Hematopoietic multipotent progenitor cell (in vitro differentiated cells): ENCODE measurements at places on chromosomes 7 and 10. TPM values are rescaled to one million over a fixed set of nuclear protein-coding genes. Genes with fewer than 3 reads are reported as not detected.

- DNase-seq = peak; percentile 83
Observed at GRCh38 chr7:149460493-149461277, at the start of gene ZNF777. Gene ZNF777 (minus strand): TSS chr7:149461062. CDS start chr7:149456022, 5,040 bp downstream.

- no peak for DNase-seq
Observed at GRCh38 chr10:29929006-29929405, 130.4 kb downstream of the JCAD start.

GRCh38 chr7:135562720-135563119 is 5.0 kb downstream of the NUP205 start:
- no peak for DNase-seq

GRCh38 chr7:33459340-33459751 is 330.0 kb downstream of the BBS9 start:
- DNase-seq = peak; percentile 41

DNA sequence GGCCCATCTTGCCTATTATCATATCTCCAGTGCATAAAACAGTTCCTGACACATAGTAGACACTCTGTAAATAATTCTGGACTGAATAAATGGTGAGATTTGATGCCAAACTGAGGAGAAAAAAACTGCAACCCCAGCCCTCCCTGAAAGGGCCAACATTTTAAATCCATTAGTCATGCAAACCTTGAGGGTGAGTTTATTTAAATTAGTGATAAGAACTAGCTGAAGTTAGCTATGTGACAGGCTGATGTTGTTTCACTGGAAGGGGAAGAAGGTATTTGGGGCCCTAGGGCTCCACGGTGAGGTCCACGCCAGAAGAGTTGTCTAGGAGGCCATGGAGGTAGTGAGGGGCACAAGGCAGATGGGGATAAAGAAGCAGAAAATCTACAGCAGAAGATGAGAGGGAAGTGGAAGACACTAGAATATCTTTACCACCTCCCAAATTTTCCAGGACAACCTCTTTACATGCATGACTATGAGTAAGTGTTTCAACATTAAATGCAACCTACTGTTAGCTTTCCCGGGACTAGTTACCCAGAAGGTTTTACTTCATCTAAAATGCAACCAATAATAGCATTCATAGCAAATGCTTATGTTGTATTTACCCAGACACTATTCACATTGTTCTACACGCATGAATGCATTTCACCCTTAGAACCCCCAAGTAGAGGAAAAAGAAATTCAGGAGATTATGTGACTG is 183.2 kb upstream of the LYZL1 start:
- DNase-seq = no peak

DNA sequence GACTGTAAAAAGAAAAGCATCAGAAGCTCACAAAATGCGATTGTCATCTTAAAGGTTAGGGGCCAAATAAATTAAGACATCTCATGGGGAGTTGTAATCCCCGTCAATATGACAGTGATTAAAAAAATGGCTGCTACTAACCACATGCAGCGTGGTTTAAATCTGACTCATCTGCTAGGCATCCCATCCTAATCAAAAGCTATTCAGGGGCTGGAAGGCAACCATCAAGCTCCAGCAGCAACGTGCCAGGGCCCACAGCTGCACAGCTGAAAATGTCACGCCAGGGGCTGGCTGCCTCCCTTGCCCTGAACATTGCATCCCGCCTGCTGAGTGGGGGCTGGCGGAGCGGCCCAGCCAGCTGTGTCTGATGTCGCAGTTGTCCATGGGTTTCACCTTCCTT is 66.3 kb upstream of the FRMD4A start:
- no peak for DNase-seq

DNA sequence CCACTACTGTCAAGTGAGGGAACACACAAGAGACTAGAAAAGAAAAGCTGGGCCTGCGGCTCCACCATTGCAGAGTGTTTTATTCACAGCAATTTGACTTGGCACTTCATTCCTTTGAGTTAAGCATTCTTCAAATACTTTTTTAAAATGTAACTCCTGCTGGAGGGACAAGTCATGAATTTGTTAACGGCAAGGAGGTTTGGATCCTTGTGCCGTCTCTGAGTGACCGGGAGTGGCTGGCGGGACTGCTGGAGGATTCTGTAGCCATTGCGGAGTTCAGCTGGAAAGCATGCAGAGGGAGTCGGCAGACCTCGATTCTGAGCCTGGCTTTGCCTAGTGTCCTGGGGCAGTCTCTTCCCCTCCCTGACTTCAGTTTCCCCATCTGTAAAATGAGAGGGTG is 9.8 kb downstream of the HSPA12A start:
- DNase-seq = no peak

DNA sequence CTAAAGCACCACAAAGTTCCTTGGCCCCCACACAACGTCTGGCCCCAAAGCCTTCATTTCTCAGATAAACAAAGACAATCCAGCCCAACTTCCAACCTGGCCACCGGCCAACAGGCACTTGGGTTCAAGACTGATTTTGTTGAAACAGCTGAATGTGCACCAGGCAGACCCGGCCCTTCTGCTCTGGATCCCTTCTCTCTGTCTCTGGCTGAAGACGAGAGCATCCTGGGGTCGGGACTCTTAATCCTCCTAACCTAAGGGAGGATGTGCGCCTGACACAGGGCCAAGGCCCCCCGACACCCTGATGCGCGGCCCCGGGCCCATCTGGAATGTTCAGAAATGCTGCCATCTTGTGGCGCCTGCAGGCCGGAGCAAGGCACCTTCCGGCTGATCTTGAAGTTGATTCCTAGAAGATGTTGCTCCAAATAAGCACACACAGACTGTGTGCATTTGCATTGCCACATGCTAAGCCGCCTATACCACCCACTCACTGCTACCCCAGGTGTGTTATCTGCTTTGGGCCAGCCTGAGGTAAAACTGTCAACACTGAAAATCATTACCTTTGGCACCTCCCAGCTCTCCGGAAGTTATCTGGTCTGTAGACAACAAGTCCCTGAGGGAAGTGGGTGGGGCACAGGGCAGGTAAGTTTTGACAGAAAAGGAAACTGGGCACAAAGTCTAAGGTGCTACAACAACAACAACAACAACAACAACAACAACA is 98.4 kb upstream of the HABP2 start:
- DNase-seq = no peak

DNA sequence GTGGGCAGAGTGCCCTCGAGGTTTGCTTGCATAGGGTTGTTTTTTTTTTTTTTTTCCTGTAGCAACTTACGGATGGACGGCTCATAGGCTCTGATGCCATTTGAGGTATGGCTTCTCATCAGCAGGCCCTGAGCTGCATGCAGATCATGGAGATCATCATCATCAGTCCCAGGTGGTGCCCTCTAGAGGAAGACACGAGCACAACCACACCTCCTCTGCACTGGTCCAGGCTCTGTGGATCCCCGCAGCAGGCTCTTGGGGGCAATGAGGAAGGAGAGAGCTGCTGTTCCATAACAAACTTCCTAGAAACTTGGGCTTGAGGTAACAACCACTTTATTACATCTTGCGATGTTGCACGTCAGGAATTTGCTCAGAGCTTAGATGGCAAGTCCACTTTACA is 132.7 kb upstream of the CXCL12 start:
- no peak for DNase-seq

- DNase-seq = no peak
Observed at GRCh38 chr10:98577168-98577567, 130.4 kb upstream of the HPS1 start.

DNA sequence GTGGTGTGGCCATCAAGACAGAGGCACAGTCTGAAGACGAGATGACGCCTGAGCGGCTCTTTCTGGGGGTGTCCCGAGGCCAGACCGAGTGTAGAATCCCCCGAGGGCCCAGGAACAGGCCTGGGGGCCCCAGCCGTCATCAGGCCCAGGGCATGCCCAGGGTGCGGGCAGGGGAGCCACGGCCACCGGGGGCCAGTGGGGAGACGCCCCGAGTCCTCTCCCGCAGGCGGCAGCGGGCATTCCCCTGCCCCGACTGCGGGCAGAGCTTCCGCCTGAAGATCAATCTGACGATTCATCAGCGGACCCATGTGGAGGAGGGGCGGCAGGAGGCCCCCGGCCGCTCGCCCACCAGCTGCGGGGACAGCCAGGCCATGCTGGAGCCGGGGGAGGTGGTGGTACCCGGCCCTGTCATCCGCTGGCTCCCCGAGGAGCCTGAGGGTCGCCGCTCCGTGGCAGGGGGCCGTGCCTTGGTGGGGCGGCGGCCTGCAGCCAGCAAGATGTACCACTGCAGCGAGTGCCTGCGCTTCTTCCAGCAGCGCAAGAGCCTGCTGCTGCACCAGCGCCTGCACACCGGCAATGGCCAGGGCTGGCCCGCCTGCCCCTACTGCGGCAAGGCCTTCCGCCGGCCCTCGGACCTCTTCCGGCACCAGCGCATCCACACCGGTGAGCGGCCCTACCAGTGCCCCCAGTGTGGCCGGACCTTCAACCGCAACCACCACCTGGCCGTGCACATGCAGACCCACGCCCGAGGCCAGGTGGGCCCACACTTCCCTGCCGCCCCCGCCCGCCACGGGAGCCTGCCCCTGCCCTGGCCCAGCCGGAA is 19.7 kb downstream of the ZNF783 start:
- no peak for DNase-seq

DNA sequence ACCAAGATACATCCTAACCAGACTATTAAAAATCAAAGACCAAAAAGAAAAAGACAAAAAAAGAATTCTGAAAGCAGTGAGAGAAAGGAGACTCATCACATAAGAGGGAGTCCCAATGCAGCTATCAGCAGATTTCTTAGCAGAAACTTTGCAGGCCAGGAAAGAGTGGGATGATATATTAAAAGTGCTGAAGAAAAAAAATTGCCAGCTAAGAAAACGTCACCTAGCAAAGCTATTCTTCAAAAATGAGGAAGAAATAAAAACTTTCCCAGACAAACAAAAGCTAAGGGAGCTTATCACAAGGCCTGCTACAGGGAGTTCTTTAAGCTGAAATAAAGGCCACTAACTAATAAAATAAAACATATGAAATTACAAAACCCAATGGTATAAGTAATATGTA is 40.5 kb upstream of the CDK6 start:
- no peak for DNase-seq

DNA sequence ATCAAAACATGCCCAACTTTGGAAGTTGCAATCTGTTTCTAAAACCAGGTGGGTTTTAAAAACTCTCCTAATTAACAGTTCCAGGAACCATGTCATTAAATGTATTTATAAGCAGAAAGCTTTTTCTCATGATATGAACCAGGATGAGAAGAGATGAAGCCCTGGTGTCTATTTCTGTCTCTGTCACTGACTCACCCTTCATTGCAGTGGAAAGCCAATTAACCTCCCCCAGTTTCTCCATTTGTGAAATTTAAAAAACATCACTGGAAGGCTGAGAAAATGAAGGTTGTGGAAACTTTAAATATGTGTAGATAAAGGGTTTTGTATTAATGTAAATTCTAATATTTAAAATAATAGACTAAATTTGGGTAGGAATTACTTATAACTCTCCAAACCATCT is 1088.0 kb downstream of the SORCS1 start:
- no peak for DNase-seq

GRCh38 chr10:103758294-103758681 is 97.1 kb downstream of the SH3PXD2A start:
- DNase-seq = no peak

DNA sequence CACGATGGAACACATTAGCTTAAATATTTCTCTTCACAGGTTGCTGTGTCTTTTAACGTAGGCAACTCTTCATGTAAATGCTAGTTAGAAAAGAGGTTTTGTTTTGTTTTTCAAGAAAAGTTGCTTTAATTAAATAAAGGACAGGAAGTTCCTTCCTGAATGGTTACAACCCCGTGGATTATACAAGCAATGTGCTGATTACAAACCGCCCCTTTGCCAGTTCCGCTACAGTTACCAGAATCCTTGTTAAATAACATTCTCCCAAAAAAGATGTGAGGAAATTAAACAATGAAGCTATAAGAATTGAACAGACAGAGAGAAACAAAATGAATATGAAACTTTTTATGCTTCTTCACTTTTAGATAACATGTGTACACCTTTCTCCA is 75.1 kb downstream of the LYZL2 start:
- DNase-seq = no peak

- no peak for DNase-seq
Observed at GRCh38 chr7:157693071-157693520, 356.3 kb downstream of the DNAJB6 start.

DNA sequence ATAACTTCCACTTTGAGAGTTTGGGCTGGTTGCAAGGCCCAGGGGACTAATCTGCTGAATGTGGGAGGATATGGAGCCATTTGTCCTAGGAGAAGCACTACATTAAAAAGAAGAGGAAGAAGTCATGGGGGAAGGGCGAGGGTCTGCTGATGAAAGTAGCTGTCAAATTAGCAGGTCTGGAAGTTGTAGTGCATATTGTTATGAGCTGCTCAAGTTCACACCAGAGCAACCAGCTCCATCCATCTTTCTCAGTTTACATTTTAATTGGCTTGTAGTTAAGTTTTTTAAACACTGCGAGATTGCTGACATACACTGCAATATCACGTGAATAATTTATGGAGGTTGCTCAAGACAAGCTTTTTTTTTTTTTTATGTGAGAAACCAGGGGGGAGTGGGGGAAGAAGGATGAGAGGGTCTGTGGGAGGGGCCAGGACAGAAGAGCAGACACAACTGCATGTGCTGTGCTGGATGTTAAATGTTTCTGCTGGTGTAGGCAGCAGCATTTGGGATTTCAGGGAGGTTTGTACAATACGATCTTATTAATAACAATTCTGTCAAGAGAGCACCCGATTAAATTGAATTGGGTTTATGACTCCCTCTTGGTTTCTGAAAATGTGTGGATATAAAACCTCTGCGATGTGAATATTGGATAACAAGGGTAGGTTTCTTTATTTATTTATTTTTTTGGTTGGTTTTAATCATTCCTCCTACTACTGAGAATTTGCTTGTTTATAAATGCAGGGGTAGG is 759.0 kb upstream of the GALNT17 start:
- DNase-seq = no peak

DNA sequence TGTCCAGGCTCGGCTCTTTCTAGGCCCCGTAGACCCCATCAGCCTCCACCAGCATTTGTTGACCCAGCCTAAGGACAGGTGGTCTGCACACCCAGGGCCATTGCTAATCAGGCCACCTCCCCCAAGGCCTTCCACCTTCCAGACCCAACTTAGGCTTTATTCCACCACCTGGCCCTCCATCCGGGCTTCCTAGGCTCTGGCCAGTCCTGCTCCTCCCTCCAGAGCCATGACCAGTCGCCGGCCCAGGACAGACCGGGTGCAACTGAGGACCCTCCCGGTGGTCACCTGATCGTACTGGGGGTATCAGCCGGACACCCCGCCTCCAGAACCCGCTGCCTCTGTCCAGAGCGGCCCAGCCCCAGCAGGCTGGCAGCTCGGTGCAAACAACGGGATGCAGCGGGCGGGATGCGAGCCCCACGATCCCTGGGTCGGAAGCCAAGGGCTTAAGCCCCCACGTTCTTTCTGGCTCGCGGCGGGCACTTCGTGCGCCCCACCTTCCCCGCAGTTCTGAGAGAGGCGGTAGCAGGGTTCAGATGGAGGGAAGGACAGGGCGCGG is 545 bp downstream of the NACAD start:
- no peak for DNase-seq

Gene DNAAF5
- 46.0 TPM for total RNA-seq

Gene FAM25G
- not detected for total RNA-seq

Gene GIMAP8
- total RNA-seq = 4.8 TPM

Gene TMEM168
- total RNA-seq = 15.3 TPM

Gene PRLHR
- not detected for total RNA-seq

Gene KNDC1
- under 0.01 TPM for total RNA-seq

Gene PAX4
- not detected for total RNA-seq

Gene BTBD16
- not detected for total RNA-seq

Gene ARHGEF35
- total RNA-seq = 0.54 TPM

Gene HOXA11
- total RNA-seq = not detected

Gene SFXN3
- total RNA-seq = 123 TPM
